Amniotic stem cell (primary cell): ENCODE measurements at places on chromosomes 1 and 21.

- no peak for DNase-seq
These were observed 35.5 kb downstream of the CDC14A start for GRCh38 chr1:100387657-100388350.

- DNase-seq, result no peak
These were observed 65.2 kb upstream of the SPAG17 start for GRCh38 chr1:118250232-118250631.

GRCh38 chr1:166924823-166925541, 48.9 kb upstream of the TADA1 start:
- no peak for DNase-seq

- no peak for DNase-seq
These were observed 34.9 kb downstream of the COP1 start for GRCh38 chr1:176172215-176172614.

GRCh38 chr1:247102381-247102780, 1.8 kb downstream of the ZNF669 start:
- no peak for DNase-seq

- no peak for DNase-seq
These were observed 55.4 kb downstream of the MDM4 start for GRCh38 chr1:204571631-204572030.

GRCh38 chr1:241857131-241857530, 9.1 kb downstream of the EXO1 start:
- DNase-seq, result no peak

- DNase-seq, result no peak
These were observed 634.8 kb downstream of the KCNT2 start for GRCh38 chr1:195973311-195973904.

DNA sequence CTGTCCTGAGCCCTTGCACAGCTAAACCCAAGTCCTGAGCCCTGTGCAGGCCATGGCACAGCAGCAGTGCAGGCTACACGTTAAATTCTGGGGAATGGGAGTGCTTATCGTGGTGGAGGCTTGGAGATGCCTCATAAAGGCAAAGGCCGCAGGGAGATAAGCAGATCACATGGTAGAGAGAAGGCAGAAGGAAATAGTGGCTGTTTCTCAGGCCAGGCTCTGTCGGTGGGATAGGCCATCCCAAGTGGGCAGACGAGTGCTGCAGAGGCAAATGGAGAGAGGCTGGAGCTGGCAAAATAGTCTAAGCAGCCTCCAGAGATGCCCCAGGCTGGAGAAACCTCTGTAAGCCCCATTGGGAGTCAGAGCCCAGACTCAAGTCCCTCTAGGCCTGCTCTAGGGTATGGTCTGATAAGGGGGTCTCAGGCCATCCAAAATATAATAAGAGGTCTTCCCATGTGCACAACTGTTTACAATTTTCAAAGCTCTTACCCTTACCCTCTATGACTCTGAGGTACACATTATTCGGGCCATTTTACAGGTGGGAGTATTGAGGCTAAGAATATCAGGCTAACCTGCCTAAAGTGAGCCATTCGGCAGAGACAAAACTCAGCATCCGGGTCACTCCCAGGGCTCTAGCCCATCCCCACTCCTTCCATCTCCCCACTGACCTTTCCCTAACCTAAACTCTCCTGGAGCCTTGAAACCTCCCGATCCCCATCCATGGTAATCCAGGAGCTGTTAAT, 79.6 kb downstream of the NKAIN1 start:
- no peak for DNase-seq

GRCh38 chr1:161092621-161093028, 3.3 kb upstream of the NECTIN4 start:
- DNase-seq, result no peak

GRCh38 chr21:31293986-31294385, 50.1 kb downstream of the TIAM1 start:
- DNase-seq, result peak; percentile 50

GRCh38 chr1:18091660-18092446, 15.7 kb upstream of the IGSF21 start:
- DNase-seq, result no peak

- DNase-seq, result no peak
These were observed 15.8 kb downstream of the CDA start for GRCh38 chr1:20604678-20605077.
